Hematopoietic multipotent progenitor cell treated with erythropoietin and hydrocortisone succinate and interleukin-3 and kit ligand, for 8 days (in vitro differentiated cells): ENCODE measurements at places on chromosomes 4 and X.
A peak's percentile ranks its signal among the peaks of the same experiment; 100 is the strongest.

- peak; percentile 56 for DNase-seq
Measured at GRCh38 chr4:42280327-42281095, 116.8 kb upstream of the SHISA3 start.

- no peak for DNase-seq
Measured at GRCh38 chrX:155767876-155768769, 113.0 kb upstream of the VAMP7 start.

DNA sequence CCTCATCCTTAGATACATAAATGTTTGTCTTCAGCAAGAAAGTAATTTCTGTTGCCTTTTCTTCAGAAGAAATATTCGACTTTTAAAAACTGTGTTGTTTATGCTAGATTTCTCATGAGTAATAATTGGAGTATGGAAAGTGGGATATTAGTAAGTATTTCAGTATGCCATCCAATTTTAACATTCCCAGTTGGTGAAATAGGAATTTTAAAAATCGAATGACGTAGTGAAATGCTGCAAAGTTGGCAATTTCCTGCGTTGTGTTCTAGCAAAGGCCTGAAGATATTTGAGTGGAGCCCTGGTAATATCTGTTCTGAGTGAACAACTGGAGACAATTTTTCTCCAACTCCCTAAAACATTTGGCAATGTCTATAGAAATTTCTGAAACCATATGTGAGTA lies 190.1 kb downstream of the ZNF330 start:
- no peak for DNase-seq

- peak; percentile 56 for DNase-seq
Measured at GRCh38 chr4:186297013-186297645, 31.1 kb downstream of the F11 start.

GRCh38 chr4:5027346-5027745 lies 8.1 kb upstream of the CYTL1 start:
- no peak for DNase-seq
